ENCODE measurements at places on chromosomes 7 and 10. TPM values are rescaled to one million over a fixed set of nuclear protein-coding genes. Genes with fewer than 3 reads are reported as not detected.

GRCh38 chr10:58955615-58956014, 220.8 kb upstream of the PHYHIPL start:
- DNase-seq, result no peak

DNA sequence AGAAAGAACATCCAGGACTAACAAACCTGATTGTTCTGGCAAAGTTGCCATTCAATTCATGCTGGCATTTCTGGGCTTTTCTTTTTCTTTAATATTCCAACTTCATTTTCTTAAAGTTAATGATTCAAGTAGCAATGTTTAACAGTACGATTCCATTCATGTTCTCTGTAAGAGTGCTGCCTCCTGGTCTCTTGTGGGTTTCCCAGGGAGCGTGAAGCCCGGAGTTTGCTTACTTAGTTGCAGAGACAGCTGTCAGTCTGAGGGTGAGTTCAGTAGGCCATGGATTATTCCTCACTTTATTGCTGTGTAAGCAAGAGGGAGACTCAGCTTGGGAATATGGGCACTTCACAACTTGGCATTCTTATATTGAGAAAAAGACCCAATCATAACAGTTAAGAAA, 142.2 kb downstream of the TWIST1 start:
- no peak for DNase-seq

DNA sequence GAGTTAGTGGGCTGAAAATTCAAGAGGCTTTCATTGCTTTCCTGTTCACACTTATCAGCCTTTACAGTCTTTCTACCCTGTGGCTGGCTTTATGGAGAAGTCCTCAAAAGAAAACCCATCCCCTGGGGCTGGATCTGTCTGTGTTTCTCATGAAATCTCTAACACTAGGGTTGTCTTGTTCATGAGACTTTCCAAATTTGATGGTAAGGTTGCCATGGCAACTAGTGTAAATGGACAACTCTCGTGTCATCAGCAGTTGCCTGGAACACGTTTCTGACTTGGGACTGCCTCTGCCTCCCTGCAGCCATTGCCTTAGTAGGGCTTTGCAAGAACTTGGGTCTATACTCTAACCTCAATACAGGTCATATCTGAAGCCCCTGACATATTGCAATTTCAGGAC, 35.8 kb upstream of the PLPP4 start:
- DNase-seq, result no peak

Gene GNG11
- total RNA-seq, result 14.3 TPM
